ENCODE measurements at places on chromosomes 6 and 20. TPM values are rescaled to one million over a fixed set of nuclear protein-coding genes. Genes with fewer than 3 reads are reported as not detected.

DNA sequence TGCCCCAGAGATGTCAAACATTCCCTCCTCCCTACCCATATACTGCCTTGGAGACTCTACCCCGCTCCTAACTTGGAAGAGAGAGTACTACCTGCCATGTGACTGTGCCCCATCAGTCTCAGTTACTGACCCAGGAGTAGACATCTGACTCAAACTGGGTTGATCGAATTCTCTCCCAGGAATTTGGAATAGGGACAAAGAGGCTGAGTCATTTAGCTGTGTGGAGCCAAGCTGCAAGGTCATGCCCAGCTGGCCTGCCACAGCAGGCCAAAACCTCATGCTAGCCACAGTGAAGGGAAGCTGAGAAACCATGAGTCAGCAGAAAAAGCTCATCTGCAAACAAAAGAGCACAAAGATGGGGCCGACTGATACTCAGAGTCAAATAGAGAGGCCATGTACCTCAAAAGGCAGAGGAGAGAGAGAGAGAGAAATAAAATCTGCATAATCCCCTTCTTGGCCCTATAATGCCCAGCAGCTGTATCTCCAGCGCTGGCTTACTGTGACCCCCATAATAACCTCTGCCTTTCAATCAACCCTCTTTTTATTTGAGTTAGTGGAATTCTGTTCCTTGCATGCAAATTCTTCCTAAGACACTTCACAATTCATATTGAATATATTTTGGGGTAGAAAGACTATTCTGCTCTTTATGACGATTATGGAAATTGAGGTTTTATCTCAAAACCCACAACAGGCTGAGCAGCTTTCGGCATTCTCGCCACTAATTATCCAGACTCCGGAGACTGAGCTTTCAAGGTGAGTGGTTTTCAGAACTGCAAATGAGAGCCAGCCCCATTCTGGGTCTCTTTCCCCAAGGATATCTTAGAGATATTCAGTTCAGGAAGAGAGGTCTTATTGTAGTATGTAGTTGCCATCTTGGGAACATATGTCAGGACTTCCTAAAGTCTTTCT, 21.4 kb upstream of the AKIRIN2 start:
- DNase-seq, result no peak

PRSS35 gene
- 46.3 TPM for polyA plus RNA-seq

VARS2 gene
- 31.7 TPM for polyA plus RNA-seq

DNA sequence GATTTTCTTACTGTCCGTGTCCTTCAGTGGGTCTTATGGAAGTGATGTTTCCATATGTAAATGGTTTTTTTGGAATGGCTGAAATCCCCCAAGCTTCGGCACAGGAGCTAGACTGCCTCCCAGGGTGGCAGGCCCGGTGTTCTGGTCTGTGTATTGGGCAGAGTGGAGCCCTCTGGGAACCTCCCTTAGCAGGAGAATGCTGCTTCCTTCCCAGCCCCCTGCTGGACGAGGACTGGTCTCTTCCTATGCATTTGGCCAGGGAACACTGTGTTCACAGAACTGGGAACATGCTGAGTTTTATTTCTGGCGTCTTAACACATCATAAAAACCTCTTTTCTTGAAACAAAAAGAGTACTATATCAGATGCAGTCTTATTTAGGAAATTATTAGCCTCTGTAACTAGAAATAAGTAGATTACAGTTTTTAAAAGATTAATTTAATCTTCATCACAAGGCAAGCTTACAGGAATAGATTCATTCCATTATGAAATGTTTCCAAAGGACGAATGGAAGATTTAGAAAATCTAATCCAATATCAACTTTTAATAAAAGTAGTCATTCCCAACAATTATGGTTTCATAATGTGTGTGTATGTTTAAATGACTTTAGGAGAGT, 56.6 kb downstream of the SYTL3 start:
- no peak for DNase-seq

DNA sequence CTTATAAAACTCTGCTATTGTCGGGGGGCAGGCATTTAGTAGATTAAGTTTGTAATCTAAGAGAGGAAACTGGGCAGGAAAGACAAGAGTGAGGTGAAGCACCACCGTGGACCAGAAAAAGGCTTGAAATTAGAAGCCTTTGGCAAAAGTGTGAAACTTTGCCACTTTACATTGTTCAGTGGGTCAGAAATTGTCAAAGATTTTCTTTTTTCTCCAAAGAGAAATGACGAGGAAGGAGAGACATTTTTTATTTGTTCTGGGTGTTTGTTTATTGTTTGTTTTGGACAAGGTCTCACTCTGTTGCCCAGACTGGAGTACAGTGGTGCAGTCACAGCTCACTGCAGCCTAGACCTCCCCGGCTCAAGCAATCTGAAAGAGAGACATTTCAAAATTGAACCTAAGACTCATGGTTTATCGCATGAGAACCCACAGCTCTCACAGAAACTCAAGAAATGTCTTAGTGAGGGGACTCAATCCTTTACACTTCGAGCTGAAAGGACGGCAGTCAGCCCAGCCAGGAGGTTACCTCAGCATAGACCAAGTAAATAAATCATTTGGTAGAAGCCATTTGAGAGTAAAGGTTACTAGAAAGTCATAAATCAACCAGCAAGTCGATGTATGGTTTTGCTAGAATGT, 262.8 kb upstream of the TAB2 start:
- DNase-seq, result no peak

DNA sequence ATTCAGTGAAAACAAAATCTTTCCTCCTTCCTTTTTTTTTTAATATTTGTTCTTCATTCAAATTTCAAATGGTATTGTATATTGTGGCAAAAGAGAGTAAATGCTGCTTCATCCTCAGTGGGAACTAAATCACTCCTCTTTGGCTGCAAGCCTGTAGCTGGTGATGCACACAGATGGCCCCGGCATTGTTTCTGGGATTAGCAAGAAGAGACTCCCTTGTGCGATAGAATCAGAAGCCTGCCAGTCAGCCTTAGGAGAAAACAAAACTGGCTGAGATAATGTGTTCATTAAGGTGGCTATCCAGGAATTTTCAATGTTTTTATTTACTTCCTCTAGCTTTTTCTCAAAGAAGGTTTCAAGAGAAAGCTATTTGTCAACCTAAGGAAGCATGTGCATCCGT, 20.7 kb upstream of the ELOVL2 start:
- no peak for DNase-seq

DNA sequence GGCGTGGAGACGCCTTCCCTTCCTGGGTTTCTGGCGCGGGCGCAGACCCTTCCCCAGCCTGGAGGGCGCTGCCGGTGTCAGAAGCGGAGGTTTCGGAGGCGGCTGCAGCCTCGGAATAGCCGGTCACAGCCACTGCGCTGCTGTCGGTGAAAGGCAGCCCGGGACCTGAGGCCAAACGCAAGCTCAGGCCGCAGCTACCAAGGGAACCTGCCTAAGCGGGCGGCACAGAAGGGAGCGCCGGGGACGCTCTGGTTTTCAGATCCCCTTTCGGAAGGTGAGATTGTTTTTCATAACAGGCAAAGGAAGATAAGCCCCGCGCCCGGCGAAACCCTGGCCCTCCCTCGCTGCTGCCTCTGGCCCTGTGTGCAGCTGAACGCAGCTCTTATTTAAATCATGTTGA, 116.5 kb downstream of the FAM120B start:
- no peak for DNase-seq

DNA sequence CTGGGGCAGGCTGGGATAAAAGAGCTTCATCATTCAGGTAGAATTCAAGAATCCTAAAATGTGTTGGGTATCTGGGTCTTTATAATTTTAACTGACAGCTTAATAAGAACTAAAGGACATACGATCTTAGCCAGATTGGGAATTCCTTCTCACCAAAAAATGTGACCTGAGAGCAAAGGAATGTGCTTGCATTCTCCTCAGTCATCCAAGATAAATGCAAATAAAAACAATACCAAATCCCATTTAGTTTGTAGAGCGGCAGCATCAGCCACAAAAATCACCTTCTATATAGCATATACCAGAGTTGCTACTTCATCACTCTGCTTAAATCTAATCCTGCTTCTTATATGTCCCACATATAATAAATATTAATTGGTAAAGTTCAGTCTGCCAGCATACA, 16.9 kb downstream of the USP49 start:
- DNase-seq, result no peak

BMP2 gene
- 22.6 TPM for polyA plus RNA-seq

EEF1E1 gene
- polyA plus RNA-seq, result 66.1 TPM

GRCh38 chr6:138011413-138011812, 95.8 kb downstream of the PERP start:
- DNase-seq, result no peak

EPPIN gene
- polyA plus RNA-seq, result 0.12 TPM

- no peak for DNase-seq
These were observed 48.1 kb upstream of the SMLR1 start for GRCh38 chr6:130778946-130779657.

BANF2 gene
- not detected for polyA plus RNA-seq

BTNL2 gene
- 0.19 TPM for polyA plus RNA-seq

CD93 gene
- 50.1 TPM for polyA plus RNA-seq

ZFP57 gene
- not detected for polyA plus RNA-seq

GRCh38 chr6:120129228-120129627, 779.7 kb upstream of the MAN1A1 start:
- no peak for DNase-seq

GRCh38 chr6:69775585-69775849, 21.3 kb downstream of the LMBRD1 start:
- DNase-seq, result no peak

COL9A3 gene
- 19.3 TPM for polyA plus RNA-seq

GDAP1L1 gene
- polyA plus RNA-seq, result 0.33 TPM

DNA sequence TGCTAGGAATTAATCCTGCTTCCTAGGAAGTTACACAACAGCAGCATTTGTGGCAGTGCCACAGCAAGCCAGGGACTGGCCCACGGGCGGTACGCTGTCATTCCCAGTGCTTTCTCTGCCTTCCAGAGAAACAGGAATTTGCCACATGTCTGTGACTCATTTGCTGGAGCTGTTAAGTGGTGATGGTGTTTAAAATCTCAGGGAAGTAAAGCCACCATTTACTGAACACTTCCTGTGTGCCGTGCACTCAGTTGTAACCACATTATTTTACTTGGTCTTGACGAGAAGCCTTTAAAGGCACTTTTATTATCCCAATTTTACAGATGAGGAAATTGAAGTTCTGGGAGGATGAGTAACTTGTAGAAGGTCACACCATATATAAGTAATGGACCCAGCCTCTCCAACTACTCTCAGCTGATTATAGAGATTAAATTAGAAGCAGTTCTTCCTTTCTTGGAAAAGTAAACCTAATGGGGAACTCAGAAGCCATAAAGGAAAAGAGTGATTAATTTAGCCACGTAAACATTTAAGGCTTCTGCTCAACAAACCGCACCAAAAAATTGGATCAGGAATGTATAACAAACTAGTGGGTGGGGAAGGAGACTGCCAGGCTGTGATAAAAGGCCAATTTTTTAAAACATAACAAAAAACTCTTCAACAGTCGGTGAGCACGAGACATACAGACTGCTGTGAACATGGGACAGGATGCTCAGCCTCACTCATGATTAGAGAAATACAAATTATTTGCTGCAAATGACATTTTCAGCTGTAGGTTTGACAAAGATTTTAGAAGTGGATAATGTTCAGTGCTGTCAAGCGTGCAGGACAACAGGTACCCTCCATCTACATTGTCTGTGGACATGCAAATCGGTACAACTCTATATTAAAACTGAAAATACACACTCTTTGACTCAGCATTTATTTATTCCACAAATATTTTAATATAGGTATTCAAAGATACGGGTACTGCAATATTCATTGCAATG, 311.2 kb downstream of the NRN1 start:
- DNase-seq, result no peak

DNA sequence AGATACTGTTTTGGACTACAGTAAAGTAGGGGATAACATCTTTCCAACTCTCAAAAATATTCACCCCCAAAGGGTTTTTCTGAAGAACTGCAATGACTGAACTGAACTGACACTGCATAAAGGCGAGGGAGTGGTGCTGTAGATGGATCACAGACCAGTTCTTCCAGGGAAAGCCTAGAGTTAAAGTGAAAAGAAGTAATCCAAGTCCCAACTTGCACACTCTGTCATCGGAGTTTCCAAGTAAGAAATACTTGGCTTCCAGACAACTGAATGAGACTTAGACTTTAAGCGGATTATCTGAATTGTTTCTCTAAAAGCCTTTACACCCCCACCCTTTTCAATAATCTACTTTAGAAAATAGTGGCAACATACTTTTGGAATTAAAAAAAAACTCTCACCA, 134.1 kb upstream of the PREP start:
- no peak for DNase-seq

DNA sequence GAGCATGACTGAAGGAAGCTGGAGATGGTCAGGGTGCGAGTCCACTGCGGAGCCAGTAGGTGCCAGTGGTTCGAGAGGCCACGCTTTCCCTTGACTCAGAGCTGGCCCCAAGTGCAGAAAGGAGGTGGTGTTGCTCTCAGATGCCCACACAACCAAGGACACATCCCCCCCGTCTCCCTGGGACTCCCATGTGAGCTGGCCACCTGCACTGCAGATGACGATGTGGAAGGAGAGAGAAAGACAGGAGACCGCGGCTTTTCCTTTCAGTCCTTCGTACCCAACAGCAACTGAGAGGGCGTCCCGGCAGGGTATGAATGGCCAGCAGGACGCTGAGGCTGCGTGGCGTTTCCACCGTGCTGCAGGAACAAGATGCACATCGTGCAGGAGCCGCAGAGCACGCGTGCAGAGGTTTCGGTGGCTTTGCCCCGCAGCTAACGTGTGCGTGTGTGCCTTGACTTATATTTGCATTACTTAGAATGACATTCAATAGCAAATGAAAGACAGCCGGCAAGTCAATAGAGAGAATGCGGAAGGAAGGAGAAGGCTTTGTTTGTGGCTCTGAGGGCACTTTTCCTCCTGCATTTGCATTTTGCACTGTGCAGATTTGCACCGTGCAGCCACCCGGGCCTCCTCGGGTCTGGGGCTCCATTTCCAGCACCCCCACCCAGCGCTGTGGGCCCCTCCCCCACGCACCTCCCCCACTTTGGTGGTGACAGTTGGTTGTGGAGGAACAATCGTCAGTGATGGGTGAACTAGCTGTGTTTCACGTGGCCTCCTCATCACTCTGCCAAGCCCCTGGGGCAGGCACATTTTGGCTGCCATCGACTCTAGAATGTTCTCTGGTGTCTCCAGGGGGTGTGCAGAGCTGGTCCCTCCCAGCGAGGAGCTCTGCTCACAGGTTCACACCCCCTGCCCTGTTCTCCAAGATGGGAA, 26.4 kb upstream of the BHLHE23 start:
- DNase-seq, result no peak

GRCh38 chr6:117346142-117346930, 79.4 kb downstream of the ROS1 start:
- DNase-seq, result no peak

GRCh38 chr6:108895571-108895970, 47.3 kb downstream of the ARMC2 start:
- DNase-seq, result no peak

DNA sequence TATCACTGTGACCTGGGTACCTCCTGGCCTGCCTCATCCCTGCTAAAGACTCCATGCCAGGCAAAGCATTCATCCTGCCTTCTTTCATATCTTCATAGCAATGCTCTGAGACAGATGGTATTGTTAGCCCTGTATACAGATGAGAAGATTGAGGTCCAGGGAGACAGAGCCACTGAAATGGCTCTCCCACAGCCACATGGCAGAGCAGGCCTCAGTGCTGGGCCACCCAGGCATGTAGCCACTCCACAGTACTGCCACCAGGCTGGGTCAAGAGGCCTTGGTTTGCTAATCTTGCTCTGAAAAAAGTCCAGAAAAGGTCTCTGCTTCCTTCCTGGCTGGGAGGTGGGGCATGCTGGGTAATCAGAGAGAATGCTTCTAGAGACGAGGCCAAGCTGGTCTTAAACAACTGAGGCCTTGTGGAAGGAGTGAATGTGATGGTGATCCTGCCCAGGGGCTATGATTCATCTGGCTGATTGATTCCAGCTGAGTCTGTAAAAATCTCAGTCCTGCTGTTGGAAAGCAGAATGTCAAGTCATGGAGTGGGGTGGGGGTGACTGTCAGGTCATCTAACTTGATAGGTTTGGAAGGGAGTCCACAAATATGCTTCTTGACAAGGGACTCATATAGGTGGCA, 29.8 kb downstream of the HM13 start:
- DNase-seq, result no peak

CAGE1 gene
- polyA plus RNA-seq, result 0.18 TPM

BEND6 gene
- polyA plus RNA-seq, result 7.4 TPM
